ENCODE measurements at places on chromosomes 13 and 19. TPM values are rescaled to one million over a fixed set of nuclear protein-coding genes. Genes with fewer than 3 reads are reported as not detected.

Gene FGF22
- total RNA-seq, result 22.2 TPM

Gene PBX4
- total RNA-seq, result 3.8 TPM

Gene ZNF549
- total RNA-seq, result 4.4 TPM

Gene SERTAD1
- 25.9 TPM for total RNA-seq

Gene CCDC70
- total RNA-seq, result not detected

Gene ZNF577
- 18.3 TPM for total RNA-seq

Gene UGGT2
- total RNA-seq, result 8.7 TPM

Gene SELENOV
- total RNA-seq, result not detected

Gene ZNF302
- 11.9 TPM for total RNA-seq

Gene ZNF730
- not detected for total RNA-seq

Gene GJB2
- total RNA-seq, result 160 TPM

Gene AMH
- total RNA-seq, result 1.2 TPM

Gene SYNE4
- total RNA-seq, result 1.8 TPM

Gene FAAP24
- total RNA-seq, result 2.5 TPM

Gene FBXW9
- total RNA-seq, result 7.2 TPM

Gene GPR183
- 13.7 TPM for total RNA-seq

Gene PDX1
- not detected for total RNA-seq

Gene SLITRK1
- not detected for total RNA-seq

Gene CERS1
- total RNA-seq, result not detected

Gene SIGLEC5
- total RNA-seq, result 0.76 TPM

Gene AMER2
- total RNA-seq, result 0.20 TPM

Gene TMIGD2
- not detected for total RNA-seq

Gene PRX
- 5.6 TPM for total RNA-seq

Gene CALR3
- total RNA-seq, result not detected

Gene IL11
- 0.68 TPM for total RNA-seq

Gene PRTN3
- not detected for total RNA-seq

Gene IL27RA
- total RNA-seq, result 1.6 TPM

Gene PIP5K1C
- 27.3 TPM for total RNA-seq

Gene C5AR1
- total RNA-seq, result 3.7 TPM

Gene ONECUT3
- total RNA-seq, result not detected

Gene C3
- 96.1 TPM for total RNA-seq

Gene VSIG10L
- 31.0 TPM for total RNA-seq

Gene ZNF724
- total RNA-seq, result 1.3 TPM

Gene LENG9
- total RNA-seq, result 4.5 TPM

Gene IFNL1
- total RNA-seq, result not detected

Gene LRG1
- 3.5 TPM for total RNA-seq

Gene LYPD3
- 484 TPM for total RNA-seq

Gene RGL3
- total RNA-seq, result 6.3 TPM

Gene GPC6
- total RNA-seq, result 3.3 TPM

Gene TUBA3C
- not detected for total RNA-seq

Gene ZNF566
- 5.3 TPM for total RNA-seq

Gene RNF113B
- not detected for total RNA-seq

Gene NLRP4
- not detected for total RNA-seq

Gene KCNRG
- not detected for total RNA-seq

Gene KLK6
- 3.3 TPM for total RNA-seq

Gene SHKBP1
- total RNA-seq, result 39.6 TPM

Gene IL4I1
- total RNA-seq, result not detected

Gene ZNF69
- 4.7 TPM for total RNA-seq

Gene C1QTNF9B
- not detected for total RNA-seq

Gene CD79A
- not detected for total RNA-seq
